ENCODE measurements at places on chromosomes 12 and 14.

DNA sequence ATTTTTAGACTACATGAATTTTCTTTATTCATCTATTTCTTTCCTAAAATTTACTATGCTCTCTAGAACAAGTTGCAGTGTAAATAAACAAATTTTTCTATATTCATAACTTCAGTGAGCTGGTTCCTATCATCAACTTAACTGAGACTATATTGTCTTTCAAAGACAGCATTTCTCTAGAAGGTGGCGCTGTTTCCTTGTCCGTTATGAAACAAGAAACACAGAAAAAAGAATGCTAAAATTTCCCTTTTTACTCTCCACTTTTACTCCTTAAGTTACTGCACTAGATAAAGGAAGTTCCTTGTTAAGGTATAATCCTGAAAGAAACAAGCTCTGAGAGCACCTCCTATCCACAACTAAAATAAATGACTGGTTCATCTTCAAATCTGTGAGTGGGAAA lies 8.2 kb upstream of the CLEC2A start:
- DNase-seq, result no peak

- DNase-seq, result no peak
Observed at GRCh38 chr12:96131230-96131788, 62.9 kb upstream of the ELK3 start.

DNA sequence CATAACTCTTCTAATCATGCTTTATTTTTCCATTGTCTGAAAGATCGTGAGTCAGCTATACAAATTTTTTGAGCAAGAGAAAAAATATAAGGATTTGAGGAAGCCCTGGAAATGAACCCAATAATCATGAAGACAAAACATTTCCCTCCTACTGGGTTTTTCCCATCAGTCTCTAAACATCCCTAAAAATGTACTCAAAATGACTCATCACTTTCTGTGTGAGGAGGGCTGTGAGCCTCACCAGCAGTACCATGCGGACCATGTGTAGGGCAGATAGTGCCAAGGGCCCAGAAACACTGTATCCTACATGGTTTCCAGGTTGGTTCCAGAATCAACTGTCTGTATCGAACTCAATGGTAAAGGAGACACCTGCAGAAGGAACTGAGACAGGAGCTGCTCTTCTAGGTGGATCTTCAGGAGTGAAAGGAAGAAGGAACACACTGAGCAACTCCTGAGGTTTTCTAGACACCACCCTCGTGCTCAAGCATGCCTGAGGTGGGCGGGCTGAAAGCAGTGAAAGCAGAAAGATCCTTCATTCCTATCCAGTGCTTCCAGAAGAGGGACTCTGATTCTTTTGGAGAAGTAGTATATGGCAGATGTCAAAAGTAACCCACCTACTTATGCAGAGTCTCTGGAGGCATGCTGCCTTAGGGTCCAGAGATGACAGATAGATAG lies 48.6 kb upstream of the RHOJ start:
- DNase-seq, result peak; percentile 92

GRCh38 chr12:84329938-84330337 lies 582.7 kb downstream of the SLC6A15 start:
- peak; percentile 6 for DNase-seq

DNA sequence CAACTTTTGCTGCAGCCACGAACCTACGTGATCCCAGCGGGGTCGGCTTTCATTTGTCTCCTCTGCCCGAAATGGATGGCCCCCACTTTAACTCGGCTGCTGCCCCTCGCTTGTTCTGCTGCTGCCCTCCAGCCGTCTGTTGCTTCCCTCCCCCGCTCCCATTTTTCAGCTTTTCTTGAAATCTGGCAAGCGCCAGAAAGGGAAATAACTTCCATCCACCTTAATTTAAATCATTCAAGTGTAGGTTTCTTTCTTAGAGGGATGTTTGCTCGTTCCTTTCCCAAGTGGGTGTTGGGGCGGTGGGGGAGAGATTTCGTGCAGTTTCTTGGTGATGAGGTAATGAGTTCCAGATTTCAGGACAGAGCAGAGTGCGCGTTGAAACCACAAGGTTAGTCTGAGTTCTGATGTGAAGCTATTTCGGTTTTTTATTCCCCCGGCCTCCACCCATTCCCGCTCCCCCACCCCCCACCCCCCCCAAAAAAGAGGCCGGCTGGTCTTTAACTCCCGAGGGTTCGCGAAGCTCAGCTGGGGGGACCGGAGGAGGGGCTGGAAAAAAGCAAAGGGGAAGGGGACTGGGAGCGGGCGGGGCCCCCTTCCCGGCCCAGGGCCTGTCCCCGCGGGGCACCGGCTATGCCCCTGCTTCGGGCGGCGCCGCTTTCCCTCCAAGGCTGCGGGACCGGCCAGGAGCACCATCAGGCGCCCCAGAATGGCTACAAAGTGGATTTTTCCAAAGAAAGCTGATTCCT lies 2.2 kb upstream of the ZFP36L1 start:
- DNase-seq, result peak; percentile 95
